Caudate nucleus (tissue), 63 donors: ENCODE measurements at places on chromosomes 5 and 9.

DNA sequence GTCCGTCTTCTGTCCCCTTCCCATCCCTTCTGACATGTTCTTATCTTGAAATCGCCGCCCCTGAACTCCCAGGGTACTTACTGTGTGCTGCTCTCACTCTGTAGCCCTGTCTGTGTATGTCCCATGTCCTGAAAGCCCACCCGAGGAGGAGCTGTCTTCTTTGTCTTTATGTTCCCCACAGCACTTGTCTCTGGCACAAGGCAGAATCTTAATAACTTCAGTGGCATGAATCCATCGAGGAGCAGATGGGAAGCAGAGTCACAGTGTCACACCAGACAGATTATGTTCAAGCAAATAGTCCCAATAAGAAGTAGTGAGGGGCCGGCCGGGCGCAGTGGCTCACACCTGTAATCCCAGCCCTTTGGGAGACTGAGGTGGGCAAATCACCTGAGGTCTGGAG lies 29.7 kb upstream of the LTC4S start:
- no peak for DNase-seq

- DNase-seq, result no peak
Measured at GRCh38 chr5:174777583-174777982, 53.2 kb downstream of the MSX2 start.

- no peak for DNase-seq
Measured at GRCh38 chr5:107464416-107464815, 206.3 kb downstream of the EFNA5 start.

DNA sequence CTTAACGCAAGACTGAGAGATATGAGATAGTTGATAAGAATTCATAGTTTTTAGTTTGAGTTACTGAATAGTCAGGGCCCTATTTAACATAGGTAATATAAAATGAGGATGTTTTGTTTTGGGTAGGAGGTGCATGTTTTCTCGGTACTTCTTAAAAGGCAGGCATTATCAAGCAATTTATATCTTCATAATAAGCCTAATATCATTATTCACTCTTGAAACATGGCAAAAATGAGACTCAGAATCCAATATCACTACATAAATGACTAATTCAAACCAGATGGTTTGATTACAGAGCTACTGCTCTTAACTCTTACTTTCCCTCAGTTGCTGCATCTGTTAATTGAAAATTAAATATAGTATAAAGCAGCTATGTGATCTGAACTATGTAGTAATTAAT lies 2038.7 kb downstream of the EFNA5 start:
- DNase-seq, result no peak

- no peak for DNase-seq
Measured at GRCh38 chr5:131064669-131065371, 100.2 kb downstream of the HINT1 start.

GRCh38 chr5:56406221-56406620 lies 173.1 kb upstream of the ANKRD55 start:
- DNase-seq, result no peak

- no peak for DNase-seq
Measured at GRCh38 chr5:15249152-15249551, 250.8 kb upstream of the FBXL7 start.

- DNase-seq, result no peak
Measured at GRCh38 chr5:95382801-95383200, 8.4 kb upstream of the FAM81B start.

DNA sequence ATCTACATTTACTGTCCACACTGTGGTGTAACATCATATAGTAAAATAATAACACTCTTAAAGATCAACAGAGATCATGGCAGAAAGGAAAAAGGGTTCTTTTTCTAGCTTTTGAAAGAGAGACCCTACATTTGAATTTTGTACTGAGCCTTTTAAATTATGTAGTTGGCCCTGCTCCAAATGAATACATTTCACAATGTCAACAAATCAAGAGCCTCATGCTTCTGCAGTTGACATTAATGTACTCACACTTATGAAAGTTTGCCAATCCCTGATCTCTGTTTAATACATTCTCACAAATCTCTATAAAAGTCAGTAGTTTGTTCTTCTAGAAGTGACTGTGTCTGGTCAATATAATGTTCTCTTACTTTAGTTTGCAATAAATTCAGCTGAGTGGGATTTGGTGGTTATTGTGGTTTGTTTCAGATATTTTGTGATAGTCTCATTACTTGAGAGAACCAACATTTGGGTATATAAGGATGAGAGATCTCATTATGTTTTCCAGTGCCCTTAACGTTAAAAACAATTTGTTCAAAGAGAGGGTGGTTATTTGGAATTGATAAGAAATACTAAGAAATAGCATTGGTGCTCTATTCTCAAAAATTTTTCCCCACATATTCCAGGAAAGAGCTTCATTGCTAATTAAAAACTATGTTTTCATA lies 277.8 kb upstream of the FTMT start:
- no peak for DNase-seq

- DNase-seq, result no peak
Measured at GRCh38 chr5:139138809-139139208, 59.4 kb downstream of the SIL1 start.

DNA sequence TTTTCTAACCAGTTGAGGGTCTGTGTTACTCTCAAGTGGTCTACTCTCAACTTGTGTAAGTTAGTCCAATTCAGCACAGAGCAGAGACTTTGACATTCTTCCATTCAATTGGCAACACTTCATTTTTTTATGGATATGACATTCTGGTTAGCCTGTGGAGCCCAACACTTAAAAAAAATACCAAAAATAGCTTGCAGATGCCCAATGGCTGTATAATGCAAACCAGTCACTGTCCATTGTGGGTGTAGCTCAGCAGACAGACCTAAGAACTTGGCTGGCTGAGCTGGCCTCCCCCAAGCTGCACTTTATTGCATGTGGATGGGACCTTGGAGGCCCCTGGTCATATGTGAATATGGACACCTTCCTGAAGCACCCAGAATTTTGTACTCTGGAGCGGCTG lies 103.2 kb downstream of the DPYSL3 start:
- DNase-seq, result no peak

- no peak for DNase-seq
Measured at GRCh38 chr5:160702311-160702803, 149.7 kb downstream of the ATP10B start.

- DNase-seq, result no peak
Measured at GRCh38 chr5:81835814-81836367, 85.0 kb upstream of the SSBP2 start.

GRCh38 chr5:109566361-109566760 lies 123.4 kb upstream of the MAN2A1 start:
- no peak for DNase-seq

- no peak for DNase-seq
Measured at GRCh38 chr5:139903795-139904565, 108.4 kb downstream of the PSD2 start.

- no peak for DNase-seq
Measured at GRCh38 chr9:77194423-77194822, 17.1 kb downstream of the VPS13A start.
